ENCODE measurements at places on chromosomes 2 and 18.
A peak's percentile ranks its signal among the peaks of the same experiment; 100 is the strongest.

GRCh38 chr2:11832531-11832930 is 86.1 kb downstream of the LPIN1 start:
- no peak for DNase-seq

DNA sequence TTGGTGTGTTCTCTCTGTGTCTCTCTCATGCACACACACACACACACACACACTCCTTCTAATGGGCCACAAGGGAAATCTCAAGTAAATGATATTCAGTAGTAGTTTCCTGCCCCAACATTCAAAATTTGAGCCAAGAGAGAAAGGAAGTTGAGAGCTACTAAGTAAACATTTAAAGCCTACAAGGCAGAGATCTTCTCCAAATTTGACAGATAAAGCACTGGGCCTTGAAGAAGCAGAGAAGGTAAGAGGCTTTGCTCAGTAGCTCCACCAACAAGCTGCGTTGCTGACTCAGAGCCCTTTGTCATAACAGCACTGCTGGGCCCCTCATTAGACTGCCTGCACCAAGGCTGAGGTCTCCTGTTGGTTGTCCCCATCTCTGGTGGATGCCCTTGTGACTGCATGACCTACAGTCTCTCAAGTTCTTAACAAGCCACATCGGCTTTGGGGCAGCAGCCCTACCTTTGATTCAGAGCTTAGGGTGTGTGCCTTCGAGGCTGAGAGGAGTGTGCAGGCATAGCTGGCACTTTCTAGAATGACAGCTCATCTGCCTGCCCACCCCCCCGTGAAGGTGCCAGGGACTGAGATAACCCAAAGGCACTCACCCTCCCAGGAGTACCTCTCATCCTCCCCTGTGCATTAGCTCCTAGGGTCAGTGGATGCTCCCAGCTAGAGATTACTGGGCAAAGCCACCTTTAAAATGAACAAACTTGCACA is 32.3 kb upstream of the NEB start:
- DNase-seq: peak; percentile 18

GRCh38 chr2:159124441-159124911 is 156.0 kb downstream of the TANC1 start:
- DNase-seq: peak; percentile 97

DNA sequence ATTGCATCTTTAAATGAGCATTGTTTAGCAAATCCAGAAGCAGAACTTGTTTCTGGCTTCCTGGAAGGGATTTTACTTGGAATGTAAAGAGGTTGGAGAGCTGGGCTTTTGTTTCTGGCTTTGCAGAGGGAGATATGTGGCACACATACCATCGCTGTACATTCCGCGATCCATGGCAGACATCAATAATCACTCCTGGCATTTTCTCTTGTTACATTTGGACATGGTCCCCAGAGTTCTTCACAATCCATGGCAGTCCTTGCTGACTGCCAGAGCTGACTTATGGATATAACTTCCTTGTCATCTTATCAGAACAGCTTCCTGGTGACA is 445.6 kb upstream of the SPRED2 start:
- no peak for DNase-seq

DNA sequence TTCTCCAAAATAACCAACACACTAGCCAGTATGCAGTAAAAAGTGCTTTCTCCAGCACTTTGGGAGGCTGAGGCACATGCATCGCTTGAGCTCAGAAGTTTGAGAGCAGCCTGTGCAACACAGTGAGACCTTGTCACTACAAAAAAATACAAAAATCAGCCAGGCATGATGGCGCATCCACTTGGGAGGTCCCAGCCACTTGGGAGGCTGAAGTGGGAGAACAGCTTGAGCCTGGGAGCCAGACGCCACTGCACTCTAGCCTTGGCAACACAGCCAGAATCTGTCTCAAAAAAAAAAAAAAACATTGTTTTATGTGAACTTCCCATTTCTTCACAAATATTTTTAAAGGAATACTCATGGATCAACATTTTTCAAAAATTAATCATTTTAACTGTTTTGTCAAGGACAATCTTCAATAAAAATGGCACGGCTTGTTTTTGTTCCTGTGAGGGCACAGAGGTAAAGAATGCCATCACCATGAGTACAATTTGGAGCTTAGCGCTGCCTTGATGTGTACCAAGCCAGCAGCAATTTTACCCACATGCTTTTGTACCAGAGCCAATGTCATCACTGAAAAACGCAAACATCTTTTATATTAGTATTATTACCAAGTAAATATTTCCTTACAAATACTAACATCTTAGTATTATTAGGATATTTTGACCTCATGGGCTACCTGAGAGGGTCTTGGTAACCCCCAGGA is 26.7 kb downstream of the RAB1A start:
- DNase-seq: peak; percentile 5

GRCh38 chr2:101341421-101341820 is 32.9 kb upstream of the RNF149 start:
- DNase-seq: no peak

DNA sequence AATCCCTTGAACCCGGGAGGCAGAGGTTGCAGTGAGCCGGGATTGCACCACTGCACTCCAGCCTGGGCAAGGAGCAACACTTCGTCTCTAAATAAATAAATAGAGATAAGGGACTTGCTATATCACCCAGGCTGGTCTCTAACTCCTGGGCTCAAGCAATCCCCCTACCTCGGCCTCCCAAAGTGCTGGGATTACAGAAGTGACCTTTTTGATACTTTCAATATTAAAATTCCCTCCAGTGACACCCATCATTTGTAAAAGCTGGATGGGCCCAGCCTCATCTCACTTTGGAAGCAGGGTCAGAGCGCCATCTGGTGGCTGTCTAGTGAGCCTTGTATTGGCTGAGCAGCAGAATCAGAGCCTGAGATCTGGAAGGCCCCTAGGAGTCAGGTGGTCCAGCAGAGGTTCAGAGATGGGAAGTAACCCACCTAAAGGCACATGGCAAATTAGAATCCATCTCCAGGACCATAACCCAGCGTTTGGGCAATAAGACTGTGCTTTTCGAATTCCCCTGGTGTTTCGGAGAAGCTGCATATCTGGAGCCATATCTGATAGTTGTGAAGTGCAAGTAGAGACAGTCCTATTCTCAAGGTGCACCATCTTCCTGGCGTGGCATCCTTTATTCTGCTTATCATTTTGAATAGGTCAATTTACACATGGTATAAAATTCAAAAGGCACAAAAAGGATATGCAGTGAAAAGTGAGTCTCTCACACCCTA is 18.3 kb upstream of the SLC35F6 start:
- DNase-seq: peak; percentile 74

DNA sequence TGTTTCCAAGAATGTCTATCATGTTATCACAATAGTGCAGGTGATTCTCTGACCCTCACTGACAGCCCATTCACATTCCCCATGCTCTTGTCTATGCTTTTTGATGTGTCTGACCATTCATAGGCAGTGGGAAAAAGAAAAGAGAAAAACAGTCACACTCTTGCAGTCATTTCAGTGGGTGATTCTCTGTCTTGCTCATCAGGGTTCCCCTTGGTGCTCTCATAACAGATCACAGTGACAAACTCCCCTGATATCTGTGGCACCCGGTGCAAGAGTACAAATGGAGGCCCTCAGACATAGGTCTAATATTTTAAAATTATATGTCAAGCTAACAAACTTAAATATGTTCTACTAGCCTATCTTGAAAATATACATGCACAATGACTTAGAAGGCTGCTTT is 72.7 kb upstream of the PPP1CB start:
- no peak for DNase-seq

GRCh38 chr2:136319237-136319636 is 201.3 kb upstream of the CXCR4 start:
- no peak for DNase-seq

- no peak for DNase-seq
These were observed 790.5 kb upstream of the ID2 start for GRCh38 chr2:7891312-7891711.

- DNase-seq: no peak
These were observed 4.9 kb downstream of the SPEG start for GRCh38 chr2:219439506-219439905.

DNA sequence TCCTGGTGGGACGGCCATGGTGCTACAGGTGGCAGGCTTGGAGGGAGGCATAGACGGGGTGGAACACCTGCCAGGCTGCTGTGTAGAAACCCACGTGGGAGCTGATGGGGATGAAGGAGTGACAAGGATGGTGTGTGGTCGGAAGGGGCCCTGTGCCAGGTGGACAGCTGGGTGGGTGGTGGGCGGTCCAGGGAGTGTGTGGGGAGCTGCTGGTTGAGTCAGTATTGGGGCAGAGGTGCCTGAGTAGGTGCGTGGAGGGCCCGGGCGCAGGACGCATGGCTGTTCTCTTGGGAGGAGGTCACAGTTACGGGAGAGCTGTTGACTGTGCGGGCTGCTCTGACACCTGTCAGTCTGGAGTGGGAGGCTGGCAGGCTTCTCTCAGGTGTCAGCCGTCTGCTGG is 12.6 kb upstream of the D2HGDH start:
- no peak for DNase-seq

DNA sequence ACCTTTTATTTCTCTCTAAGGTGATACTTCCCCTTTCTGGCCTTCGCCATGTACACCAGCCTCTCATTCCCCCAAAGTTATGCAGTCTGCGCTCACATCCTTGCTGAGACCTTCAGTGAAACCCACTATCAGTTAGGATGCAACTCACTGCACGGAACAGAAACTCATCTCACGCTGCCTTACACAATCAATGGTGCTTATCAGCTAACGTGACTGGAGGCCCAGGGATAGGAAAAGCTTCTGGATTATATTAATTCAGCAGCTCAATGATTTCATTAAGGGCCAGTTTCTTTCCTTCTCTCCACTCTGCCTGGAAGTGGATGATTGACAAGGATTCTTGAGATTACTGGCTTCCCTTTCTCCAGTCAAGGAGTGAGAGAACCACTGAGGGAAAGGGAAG is 44.8 kb downstream of the CDH2 start:
- DNase-seq: no peak

DNA sequence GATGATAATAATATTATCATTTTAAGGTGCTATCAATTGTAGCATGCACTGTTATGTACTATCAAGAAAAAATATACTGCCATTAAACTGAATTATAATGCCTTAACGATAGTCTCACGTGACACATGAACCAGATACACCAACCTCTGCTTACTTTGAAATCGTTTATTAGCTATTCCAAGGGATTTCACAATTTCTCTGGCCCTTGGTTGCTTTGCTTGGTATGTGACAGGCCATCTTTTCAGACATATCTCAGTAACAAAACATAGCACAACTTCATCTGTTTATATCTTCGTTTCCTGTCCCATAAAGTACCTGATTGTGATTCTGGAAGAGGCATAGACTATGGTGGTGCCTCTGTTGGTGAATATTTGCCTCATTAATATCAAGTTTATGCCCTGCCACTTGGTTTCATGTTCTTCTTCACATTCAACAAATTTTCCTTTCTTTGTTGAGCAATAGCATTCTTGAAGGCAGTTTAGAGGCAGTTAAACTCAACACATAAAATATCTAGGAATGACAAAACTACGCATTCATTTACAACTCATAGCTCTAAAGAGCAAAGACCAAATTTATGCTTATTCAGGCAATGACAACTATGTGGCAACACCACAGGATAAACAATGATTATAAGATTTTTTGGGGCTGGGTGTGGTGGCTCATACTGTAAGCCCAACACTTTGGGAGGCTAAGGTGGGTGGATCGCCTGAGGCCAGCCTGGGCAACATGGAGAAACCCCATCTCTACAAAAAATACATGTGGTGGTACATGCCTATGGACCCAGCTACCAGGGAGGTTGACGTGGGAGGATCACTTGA is 84.3 kb downstream of the MCFD2 start:
- DNase-seq: peak; percentile 85
